ENCODE measurements at places on chromosomes 7 and 10. TPM values are rescaled to one million over a fixed set of nuclear protein-coding genes. Genes with fewer than 3 reads are reported as not detected.
A peak's percentile ranks its signal among the peaks of the same experiment; 100 is the strongest.

Gene BEND7
- 9.1 TPM for total RNA-seq

Gene EN2
- not detected for total RNA-seq

DNA sequence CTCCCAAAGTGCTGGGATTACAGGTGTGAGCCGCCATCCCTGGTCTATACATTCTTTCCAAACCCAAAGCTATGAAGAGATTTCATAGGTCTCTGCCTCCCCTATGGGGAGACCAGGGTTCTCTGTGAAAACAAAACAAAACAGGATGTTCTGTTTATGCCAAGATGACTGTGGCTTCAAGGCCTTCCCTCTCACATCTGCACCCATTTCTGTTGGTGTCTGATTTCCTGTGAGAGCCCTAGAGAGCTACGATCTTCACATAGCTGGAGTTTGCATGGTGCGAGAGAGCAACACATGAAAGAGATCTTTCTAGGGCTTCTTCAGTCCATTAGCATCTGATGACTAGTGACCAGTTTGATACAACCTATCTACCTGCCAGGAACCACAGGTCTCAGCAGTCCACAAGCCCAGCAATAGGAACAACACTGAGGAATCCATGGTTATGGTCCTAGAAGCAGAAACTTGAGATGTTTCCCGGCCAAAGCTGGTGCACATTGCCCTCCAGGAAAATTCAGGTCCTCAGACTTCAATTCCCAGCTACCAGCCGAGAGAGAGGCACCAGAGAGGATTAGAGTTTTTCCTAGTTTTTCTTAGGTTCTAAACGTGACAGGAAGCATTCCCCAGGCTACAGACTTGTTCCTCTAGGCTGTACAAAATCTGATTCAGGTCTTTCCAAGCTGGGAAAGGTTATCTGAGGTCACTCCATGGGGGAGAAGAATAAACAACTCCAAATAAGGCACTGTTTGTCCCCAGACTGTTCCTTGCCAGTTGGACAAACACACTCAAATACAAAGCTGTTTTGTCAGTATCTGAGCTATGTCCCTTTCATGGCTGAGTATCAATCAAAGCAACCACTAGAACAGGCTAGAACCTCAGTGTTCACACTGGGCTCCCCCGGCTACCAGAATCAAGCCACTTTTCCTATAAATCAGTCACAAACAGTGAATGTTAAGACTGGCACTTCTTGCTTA, 259.7 kb downstream of the CALN1 start:
- H3K27ac ChIP-seq: no peak overlapping the region
- no peaks in the 10 kb centered on the region for H3K36me3 ChIP-seq
- H3K4me3 ChIP-seq: no peak overlapping the region

DNA sequence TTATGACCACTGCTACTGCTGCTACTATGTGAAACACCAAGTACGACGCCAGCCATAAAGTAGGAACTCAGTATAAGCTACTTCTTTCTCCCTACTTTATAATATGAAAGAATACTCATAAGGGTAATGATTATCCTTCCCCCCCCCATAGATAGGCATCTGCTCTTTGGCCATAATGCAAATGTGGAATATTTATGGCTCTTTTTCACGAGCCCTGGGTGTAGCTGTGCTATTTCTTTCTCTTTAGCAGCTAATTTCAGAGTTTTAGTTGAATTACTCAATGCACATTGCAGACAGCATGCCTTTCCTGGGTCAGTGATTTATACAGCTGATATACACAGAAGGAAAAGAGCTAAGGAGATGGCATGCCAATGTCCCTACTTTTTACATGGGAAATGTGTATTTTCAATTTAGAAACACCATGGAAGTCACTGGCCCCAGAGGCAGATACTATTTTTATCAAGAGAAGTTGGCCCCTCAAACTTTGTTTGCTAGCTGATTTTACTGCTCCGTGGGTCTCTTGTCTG, 234.1 kb upstream of the KIAA1217 start:
- no peaks in the 10 kb centered on the region for H3K36me3 ChIP-seq
- no peak overlapping the region for H3K4me3 ChIP-seq
- no peaks in the 10 kb centered on the region for H3K27me3 ChIP-seq
- no peaks in the 10 kb centered on the region for H3K4me1 ChIP-seq
- DNase-seq: no peak
- H3K27ac ChIP-seq: no peak overlapping the region

DNA sequence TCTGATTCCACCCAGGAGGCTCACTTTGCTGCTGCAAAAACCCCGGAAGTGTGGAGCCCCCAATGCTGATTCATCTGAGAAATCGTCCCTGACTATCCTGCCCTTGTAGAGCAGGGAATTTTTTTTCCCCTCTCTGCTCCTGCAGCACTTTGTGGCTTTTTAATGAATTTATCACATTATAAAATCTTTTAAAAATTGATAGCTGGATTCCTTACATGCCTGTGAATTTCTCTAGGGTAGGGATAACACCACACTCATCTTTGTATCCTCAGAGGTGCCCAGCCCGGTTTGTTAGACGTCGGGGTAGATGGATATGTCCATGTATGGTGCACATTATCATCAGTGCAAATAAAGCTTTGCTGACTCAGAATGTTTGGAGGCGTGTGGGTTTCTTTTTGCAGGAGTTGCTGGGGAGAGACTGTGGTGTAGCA, 185.7 kb downstream of the STK31 start:
- no peak overlapping the region for H3K27ac ChIP-seq
- no peaks in the 10 kb centered on the region for H3K4me1 ChIP-seq
- no peak overlapping the region for H3K4me3 ChIP-seq
- DNase-seq: no peak
- no peaks in the 10 kb centered on the region for H3K27me3 ChIP-seq

GRCh38 chr7:121024611-121025010, 36.1 kb downstream of the CPED1 start:
- no peak overlapping the region for H3K4me3 ChIP-seq
- DNase-seq: no peak
- peaks cover 8% of the 10 kb centered on the region for H3K4me1 ChIP-seq

- peak; percentile 81 for DNase-seq
- no peak overlapping the region for H3K27ac ChIP-seq
Measured at GRCh38 chr10:118258285-118258684, 83.8 kb downstream of the FAM204A start.

Gene STEAP2
- 3.0 TPM for total RNA-seq

DNA sequence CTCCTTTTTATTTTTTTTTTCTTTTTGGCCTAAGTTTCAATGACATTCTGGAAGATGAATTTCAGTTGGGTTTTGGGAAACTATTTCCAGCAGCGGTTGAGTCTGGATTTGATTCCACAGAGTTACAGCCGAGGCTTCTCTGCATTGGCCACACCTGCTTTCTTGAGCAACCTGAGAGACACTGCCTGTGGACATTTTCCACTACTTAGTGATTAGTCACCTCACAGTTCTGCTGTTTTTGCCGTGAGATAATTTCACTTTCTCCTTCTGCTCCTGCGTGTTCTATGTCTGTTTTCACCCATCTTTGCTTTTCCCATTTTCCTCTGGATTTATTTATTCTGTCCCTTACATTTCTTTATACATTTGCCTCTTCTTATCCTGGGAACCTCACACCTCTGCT, 243.0 kb downstream of the BICC1 start:
- no peak overlapping the region for H3K27ac ChIP-seq
- H3K4me3 ChIP-seq: no peak overlapping the region
- no peaks in the 10 kb centered on the region for H3K27me3 ChIP-seq
- DNase-seq: no peak
- H3K36me3 ChIP-seq: no peaks in the 10 kb centered on the region
- no peaks in the 10 kb centered on the region for H3K4me1 ChIP-seq

GRCh38 chr10:104966563-104967297, 325.6 kb downstream of the SORCS3 start:
- DNase-seq: no peak
- H3K27ac ChIP-seq: no peak overlapping the region
- H3K4me1 ChIP-seq: no peaks in the 10 kb centered on the region
- no peaks in the 10 kb centered on the region for H3K36me3 ChIP-seq
- H3K27me3 ChIP-seq: no peaks in the 10 kb centered on the region

GRCh38 chr10:87860816-87861403, 2.4 kb downstream of the KLLN start:
- peak overlapping the region; percentile 95 for H3K4me3 ChIP-seq
- H3K4me1 ChIP-seq: no peaks in the 10 kb centered on the region
- no peaks in the 10 kb centered on the region for H3K36me3 ChIP-seq
- H3K27ac ChIP-seq: no peak overlapping the region
- H3K27me3 ChIP-seq: no peaks in the 10 kb centered on the region

GRCh38 chr7:26954951-26955350, 90.6 kb upstream of the SKAP2 start:
- H3K27ac ChIP-seq: no peak overlapping the region
- H3K4me1 ChIP-seq: peaks cover 11% of the 10 kb centered on the region
- H3K27me3 ChIP-seq: no peaks in the 10 kb centered on the region
- H3K36me3 ChIP-seq: no peaks in the 10 kb centered on the region

GRCh38 chr10:86253091-86254072, 113.2 kb downstream of the GRID1 start:
- H3K36me3 ChIP-seq: no peaks in the 10 kb centered on the region
- H3K27ac ChIP-seq: no peak overlapping the region
- no peak overlapping the region for H3K4me3 ChIP-seq
- DNase-seq: no peak
- H3K27me3 ChIP-seq: peaks cover 2% of the 10 kb centered on the region

- H3K27ac ChIP-seq: no peak overlapping the region
- DNase-seq: no peak
- no peak overlapping the region for H3K4me3 ChIP-seq
- H3K36me3 ChIP-seq: no peaks in the 10 kb centered on the region
- no peaks in the 10 kb centered on the region for H3K27me3 ChIP-seq
Measured at GRCh38 chr10:120741396-120741795, 109.8 kb upstream of the WDR11 start.

DNA sequence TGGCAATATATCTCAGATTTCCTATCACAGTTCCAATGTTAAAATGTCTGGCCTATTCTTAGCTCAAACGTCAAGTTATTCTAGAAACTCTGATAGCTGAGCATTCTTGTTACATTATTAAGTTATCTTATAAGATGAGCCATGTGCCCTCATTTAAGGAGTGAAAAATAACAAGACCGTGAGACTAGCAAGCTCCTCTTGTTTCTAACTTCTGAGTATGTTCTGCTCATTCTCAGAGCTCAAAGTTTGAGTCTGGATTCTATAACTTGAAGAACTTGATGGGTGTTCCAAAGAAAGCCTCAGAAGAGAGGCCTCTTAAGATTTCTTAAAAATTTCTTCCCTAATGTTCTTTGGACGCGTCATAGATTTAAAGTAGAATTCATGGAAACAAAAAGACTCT, 215.2 kb downstream of the HTR7 start:
- no peak overlapping the region for H3K4me3 ChIP-seq
- H3K4me1 ChIP-seq: no peaks in the 10 kb centered on the region
- no peak overlapping the region for H3K27ac ChIP-seq

DNA sequence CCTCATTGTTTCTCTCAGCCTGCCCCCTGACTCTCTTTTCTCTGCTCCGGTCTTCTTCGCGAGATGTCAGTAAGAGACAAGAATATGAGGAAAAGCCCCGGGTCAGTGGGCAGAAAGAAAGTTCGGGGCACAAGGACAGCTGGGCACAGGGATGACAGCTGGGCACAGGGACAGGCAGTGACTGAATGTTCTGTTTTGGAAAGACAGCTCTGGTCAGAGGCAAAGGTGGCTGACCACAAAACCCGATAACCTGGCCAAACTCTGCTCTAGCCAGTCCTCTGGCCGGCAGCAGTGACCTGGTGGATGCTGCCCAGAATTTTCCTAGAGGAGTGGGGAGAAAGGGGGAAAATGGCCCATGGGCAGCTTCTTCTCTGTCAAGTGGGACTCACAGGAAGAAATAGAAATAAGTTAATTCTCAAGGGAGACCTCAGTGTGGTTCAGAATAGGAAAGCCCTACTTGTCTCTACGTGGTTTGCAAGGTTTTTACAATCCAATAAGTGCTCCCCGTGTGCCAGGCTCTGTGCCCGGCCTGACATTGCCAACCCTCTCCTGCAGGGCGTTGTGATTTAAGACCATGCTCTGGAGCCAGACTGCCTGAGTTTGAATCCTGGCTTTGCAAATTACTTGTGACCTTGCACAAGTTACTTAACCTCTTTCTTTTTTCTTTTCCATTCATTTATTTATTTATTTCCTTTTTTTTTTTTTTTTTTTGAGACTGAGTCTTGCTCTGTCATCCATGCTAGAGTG, 110.6 kb upstream of the ZNF716 start:
- no peaks in the 10 kb centered on the region for H3K4me1 ChIP-seq
- H3K36me3 ChIP-seq: no peaks in the 10 kb centered on the region
- no peaks in the 10 kb centered on the region for H3K27me3 ChIP-seq
- no peak for DNase-seq
- H3K4me3 ChIP-seq: no peak overlapping the region

DNA sequence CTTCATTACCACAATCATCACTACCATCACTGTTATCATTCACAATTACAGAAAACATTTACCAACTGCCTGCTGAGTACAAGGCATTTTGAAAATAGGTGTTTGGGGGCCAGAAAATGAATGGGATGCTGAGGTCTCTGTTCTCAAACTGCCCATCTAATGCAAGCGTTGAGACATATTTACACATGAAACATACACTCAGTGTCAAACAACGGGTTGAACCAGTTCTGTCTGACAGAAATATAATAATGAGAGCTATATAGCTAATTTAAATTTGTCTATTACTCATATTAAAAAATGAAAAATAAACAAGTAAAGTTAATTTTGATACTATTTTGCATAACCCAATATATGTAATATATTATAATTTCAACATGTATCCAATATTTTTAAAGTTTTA, 303.1 kb downstream of the KCNMA1 start:
- H3K4me3 ChIP-seq: no peak overlapping the region
- no peaks in the 10 kb centered on the region for H3K36me3 ChIP-seq
- DNase-seq: no peak

GRCh38 chr7:21969822-21970221, 24.1 kb upstream of the CDCA7L start:
- DNase-seq: no peak
- H3K36me3 ChIP-seq: no peaks in the 10 kb centered on the region
- no peak overlapping the region for H3K27ac ChIP-seq
- no peaks in the 10 kb centered on the region for H3K27me3 ChIP-seq
- no peaks in the 10 kb centered on the region for H3K4me1 ChIP-seq
- no peak overlapping the region for H3K4me3 ChIP-seq

- H3K4me1 ChIP-seq: peaks cover 12% of the 10 kb centered on the region
- peak overlapping the region; percentile 13 for H3K4me3 ChIP-seq
- no peaks in the 10 kb centered on the region for H3K36me3 ChIP-seq
- H3K27ac ChIP-seq: no peak overlapping the region
- H3K27me3 ChIP-seq: no peaks in the 10 kb centered on the region
Measured at GRCh38 chr10:55410415-55410885, 609.4 kb upstream of the PCDH15 start.

GRCh38 chr7:55212838-55213237, 152.3 kb upstream of the LANCL2 start:
- no peaks in the 10 kb centered on the region for H3K36me3 ChIP-seq
- H3K4me1 ChIP-seq: peaks cover 3% of the 10 kb centered on the region
- no peak overlapping the region for H3K4me3 ChIP-seq
- no peak overlapping the region for H3K27ac ChIP-seq
- DNase-seq: no peak

- no peak overlapping the region for H3K4me3 ChIP-seq
- H3K4me1 ChIP-seq: peaks cover 13% of the 10 kb centered on the region
- H3K36me3 ChIP-seq: no peaks in the 10 kb centered on the region
- H3K27ac ChIP-seq: no peak overlapping the region
- no peaks in the 10 kb centered on the region for H3K27me3 ChIP-seq
- no peak for DNase-seq
Measured at GRCh38 chr10:108901781-108902618, 1021.3 kb downstream of the XPNPEP1 start.

- H3K27me3 ChIP-seq: no peaks in the 10 kb centered on the region
- no peak overlapping the region for H3K4me3 ChIP-seq
- DNase-seq: no peak
- no peaks in the 10 kb centered on the region for H3K36me3 ChIP-seq
- H3K27ac ChIP-seq: no peak overlapping the region
Measured at GRCh38 chr7:66377045-66377444, 171.9 kb downstream of the TPST1 start.

Gene COBL
- total RNA-seq: 6.3 TPM

Gene CXCL12
- total RNA-seq: 0.09 TPM
